Regular cardiac myocyte (primary cell): ENCODE measurements at places on chromosomes 5 and 9. TPM values are rescaled to one million over a fixed set of nuclear protein-coding genes. Genes with fewer than 3 reads are reported as not detected.

EIF4E1B gene
- total RNA-seq, result not detected in 2 replicates

GZMA gene
- total RNA-seq, result not detected in 2 replicates

LCN15 gene
- total RNA-seq, result not detected in 2 replicates

PIK3R1 gene
- total RNA-seq, result 11.6 and 17.4 TPM in 2 replicates

F2RL2 gene
- 10.0 and 10.4 TPM in 2 replicates for total RNA-seq

PRELID2 gene
- total RNA-seq, result 29.1 and 69.3 TPM in 2 replicates

PCDHGB4 gene
- total RNA-seq, result 9.6 and 22.0 TPM in 2 replicates

CDC37L1 gene
- 29.9 and 38.9 TPM in 2 replicates for total RNA-seq

CXCL14 gene
- under 0.01 and 0.56 TPM in 2 replicates for total RNA-seq

C9orf153 gene
- total RNA-seq, result 0.19 and 0.56 TPM in 2 replicates

SAXO1 gene
- total RNA-seq, result under 0.01 TPM in 1 of 2 replicates, not detected in the other

ACSL6 gene
- under 0.01 TPM in 1 of 2 replicates, not detected in the other for total RNA-seq

SLC25A2 gene
- total RNA-seq, result under 0.01 and 0.19 TPM in 2 replicates
